ENCODE measurements at places on chromosomes 3 and 15.

- DNase-seq, result no peak
Observed at GRCh38 chr15:64044300-64045100, 1.8 kb downstream of the DAPK2 start.

GRCh38 chr3:152742368-152743347 lies 92.3 kb upstream of the P2RY1 start:
- DNase-seq, result no peak

DNA sequence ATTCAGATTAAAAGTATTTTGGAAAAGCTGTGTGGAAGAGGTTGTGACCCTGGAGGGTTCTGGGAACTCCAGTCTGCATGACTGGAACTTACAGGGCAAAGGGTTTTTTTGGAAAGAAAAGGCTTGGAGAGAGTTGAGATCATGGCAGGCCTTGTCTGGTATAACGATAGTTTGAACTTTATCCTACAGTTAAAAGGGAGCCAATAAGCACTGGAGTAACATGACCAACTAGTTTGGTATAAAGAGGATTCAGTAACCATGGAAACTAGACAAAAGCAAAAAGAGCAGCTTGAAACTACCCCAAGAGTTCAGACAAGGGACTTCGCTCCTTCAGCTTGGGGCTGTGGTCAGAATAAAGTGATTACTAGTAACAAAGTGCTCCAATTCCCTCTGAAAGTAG lies 151.2 kb upstream of the TMCO5A start:
- DNase-seq, result no peak

GRCh38 chr3:67329358-67329757 lies 325.1 kb downstream of the SUCLG2 start:
- no peak for DNase-seq

DNA sequence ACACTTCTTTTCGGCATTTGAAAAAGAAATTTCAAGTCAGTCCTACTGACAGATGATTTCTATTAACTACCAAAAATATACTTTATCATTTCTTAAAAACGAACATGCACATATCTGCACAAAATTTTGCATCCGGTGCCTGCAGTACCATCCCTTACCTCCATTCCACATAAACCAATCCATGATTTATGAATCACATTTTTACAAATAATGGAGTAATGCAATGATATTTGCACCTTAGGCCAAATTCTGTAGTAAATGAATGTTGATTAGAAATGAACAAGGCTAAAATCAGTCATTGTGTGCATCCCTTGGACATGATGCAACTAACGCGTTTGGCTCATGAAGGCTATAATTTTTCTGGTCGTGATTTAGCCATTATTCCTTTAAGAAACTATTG lies 46.5 kb downstream of the ROBO2 start:
- DNase-seq, result no peak

DNA sequence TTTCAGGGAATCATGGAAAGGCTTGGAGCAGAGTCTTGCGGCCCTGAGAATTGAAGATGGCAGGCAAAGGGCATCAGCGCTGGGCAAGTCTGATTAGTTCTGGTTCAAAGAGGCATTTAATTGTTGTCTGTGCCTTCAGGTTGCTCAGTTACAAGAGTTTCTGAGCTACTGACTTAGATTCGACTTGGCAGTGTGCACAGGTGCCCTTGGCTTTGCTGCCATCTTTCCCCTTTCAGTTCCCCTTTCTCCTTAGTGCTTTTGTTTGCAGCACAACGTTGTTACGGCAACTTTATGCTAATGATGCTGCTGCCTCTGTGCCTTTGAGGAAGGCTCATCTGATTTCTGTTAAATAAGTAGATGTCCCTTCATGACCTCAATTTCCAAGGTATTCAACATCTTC lies 12.5 kb downstream of the P2RY14 start:
- no peak for DNase-seq

GRCh38 chr3:143222505-143222904 lies 102.9 kb downstream of the CHST2 start:
- DNase-seq, result no peak

DNA sequence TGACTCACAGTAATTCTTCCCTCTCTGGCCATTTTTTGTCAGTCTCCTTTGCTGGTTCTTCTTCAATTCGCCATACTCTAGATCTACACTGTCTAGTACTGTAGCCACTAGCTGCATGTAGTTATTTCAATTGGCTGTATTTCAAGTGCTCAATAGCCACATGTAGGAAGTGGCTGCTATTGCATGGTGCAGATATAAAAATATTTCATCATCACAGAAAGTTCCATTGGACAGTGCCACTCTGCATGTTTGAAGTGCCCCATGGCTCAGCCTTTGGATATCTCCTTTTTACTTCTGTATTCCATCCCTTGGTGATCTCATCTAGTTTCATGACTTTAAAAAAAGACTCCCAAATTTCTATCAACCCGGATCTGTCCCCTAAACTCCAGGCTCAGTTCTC lies 22.1 kb downstream of the PPP2R3A start:
- no peak for DNase-seq

- DNase-seq, result no peak
Observed at GRCh38 chr3:47266709-47267489, 15.7 kb downstream of the KIF9 start.

DNA sequence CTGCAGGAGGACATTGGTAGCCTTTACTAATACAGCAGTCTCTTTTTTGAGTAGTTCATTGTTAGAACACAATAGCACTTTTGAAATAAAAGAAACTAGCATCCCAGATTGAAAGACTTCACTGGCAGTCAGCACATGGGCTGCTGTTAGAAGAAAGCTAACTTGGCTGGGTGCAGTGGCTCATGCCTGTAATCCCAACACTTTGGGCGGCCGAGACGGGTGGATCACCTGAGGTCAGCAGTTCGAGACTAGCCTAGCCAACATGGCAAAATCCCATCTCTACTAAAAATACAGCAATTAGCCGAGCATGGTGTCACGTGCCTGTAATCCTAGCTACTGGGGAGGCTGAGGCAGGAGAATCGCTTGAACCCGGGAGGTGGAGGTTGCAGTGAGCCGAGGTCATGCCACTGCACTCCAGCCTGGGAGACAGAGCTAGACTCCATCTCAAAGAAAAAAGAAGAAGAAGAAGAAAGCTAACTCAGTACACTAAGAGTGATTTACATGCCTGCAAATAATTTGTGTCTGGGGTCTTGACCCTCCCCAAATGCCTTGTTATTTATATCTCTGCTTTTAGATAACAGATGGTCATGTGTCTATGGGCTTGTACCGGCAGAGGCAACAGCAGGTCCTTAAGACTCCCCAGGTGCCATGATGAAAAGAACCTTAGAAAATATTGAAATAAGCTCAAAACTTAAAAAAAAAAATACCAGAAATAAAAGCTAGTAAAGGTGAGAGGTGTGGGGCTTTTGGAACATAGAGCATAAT lies 9.7 kb downstream of the TPM1 start:
- no peak for DNase-seq

DNA sequence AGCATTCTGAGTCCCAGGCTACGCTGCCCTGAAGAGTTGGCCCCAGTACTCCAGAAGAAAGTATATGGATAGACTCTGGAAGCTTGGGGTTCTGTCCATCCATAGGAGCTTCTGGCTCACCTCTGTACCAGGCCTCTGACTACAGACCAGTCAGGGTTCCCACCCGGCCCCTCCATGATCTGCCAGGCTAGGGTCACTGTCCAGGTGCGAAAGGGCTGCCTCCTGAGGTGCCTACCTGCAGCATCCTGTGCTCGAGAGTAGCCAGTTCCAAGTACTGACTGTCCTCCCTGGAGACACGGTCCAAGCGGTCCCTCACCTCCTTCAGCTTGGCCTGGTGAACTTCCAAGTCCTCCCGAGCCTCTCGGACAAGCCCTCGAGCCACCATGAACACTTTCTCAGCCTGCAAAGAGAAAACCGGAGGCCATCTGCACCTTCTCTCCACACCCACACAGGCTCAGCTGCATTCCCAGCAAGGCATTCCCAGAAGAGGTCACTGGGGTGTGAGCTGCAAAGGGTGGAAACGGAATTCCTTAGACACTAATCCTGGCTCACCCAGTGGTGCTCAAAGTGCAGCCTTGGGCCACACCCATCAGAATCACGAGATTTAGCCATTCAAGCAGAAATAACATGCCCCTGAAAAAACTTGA lies 3.7 kb upstream of the PLXNB1 start:
- peak; percentile 1 for DNase-seq

DNA sequence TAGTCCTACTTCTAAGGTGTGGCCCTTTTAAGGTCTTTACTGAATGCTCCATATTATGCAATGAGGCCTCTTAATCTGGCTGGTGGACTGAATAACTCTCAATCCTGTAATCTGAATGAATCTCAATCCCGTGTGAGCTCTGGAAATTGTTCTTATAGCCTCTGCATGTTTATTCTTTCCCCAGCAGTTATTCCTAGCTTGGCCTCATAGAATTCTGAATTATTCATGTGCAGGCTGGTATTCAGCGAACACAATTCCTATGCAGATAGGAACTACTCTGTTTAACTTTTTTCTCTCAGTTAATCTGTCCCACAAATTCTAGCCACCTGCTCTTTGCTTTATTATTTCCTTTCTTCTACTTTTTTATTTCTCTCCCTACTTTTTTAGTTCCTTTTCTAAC lies 44.3 kb upstream of the XRN1 start:
- no peak for DNase-seq

GRCh38 chr3:108200578-108200977 lies 21.6 kb downstream of the IFT57 start:
- DNase-seq, result no peak

- DNase-seq, result no peak
Observed at GRCh38 chr3:128784232-128784631, 58.2 kb downstream of the RAB7A start.

DNA sequence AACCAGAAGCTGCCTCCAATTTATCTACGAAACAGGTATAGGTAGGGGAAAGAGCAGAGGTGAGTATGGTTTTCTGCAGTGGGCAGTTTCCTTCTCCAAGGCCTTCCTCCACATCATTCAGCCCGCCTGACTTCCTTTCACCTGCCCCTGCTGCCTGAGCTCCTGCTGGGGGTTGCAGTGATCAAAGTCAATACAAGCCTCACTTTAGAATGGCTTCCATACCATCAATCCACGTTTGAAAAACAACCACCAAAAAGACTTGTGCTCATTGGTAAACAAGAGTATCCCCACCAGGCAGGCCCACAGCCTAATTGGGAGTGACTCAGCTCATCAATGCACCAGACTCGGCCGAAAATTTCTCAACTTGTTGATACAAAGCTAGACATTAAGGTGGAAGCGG lies 159.9 kb downstream of the MAGI1 start:
- DNase-seq, result no peak

DNA sequence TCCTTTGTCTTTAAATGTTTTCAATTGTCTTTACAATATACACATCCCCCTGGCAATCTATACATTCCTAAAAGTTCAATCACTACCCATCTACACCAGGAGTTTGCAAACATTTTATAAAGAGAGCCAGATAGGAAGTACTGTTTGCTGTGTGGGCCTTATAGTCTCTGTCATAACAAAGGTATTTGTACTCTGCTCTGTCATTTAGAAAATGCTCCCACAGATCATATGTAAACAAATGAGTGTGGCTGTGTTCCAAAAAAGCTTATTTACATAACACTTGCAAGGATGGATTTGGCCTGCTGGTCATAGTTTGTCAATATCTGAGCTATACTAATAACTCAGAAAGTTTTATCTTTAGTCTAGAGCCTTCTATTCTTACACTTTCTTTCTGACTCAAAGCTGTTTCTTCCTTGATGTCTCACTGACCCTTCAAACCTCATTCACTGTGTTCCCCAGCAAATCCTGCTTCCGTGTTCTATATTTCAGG lies 511.9 kb downstream of the GBE1 start:
- DNase-seq, result no peak

DNA sequence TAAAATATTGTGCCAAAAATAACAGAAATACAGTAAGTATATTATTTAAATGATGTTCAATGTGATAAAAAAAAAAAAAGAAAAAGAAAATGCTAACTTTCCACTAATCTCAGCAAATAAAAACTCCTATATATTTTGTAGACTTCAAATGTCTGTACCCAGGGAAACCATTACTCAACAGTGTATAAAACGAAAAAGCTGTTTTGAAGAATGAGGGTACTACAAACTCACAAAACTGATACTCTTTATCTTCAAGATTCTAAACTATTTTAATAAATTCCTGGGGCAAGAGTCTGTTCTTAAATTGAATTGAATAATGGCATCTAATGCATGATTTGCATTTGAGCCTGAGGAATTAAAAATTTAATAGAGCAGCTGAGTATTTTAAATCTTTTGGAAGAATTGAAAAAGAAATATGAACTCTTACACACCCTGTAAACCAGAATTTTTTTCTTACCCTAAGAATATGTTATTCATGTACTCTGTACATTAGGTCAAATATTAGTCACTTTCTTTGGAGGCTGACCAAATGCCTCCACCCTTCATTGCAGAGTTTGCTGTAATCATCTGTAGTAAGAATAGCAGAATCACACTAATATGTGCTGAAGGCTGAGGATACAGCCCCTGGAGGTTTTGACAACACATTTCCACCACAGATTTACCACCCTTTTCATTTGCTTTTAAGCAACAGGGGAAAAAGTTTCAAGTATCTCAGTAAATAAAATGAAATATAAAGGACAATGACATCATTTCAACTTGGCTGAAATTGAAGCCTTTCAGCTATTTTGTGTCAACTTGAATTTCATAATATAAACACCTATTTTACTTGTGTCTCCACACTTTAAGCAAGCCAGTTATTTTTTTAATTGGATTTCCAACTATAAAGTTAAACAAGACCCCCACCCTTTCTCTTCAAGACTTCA lies 79.7 kb downstream of the FBN1 start:
- no peak for DNase-seq

DNA sequence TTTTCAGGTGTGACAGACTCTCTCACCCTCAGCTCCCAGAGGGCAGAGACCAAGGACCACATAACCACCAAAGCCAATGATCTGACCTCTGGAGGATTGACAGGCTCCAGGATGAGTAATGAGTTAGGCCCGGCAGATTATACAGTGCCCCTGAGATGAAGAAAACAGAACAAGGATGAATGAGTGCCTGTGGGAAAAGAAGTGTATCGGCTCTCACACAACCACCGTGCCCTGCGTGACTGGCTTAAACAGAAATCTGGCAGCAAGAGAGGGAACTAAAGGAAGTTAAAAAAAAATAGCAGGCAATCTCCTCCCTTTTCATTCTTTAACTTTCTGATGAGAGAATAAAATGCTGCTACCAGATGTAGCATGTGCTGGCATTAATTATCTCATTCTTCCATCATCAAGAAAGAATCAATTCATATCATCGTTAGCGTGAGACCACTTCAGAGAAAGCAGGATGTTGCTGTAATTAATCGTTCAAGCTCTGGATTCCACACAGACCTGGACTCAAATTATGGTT lies 227.5 kb upstream of the COL8A1 start:
- no peak for DNase-seq

DNA sequence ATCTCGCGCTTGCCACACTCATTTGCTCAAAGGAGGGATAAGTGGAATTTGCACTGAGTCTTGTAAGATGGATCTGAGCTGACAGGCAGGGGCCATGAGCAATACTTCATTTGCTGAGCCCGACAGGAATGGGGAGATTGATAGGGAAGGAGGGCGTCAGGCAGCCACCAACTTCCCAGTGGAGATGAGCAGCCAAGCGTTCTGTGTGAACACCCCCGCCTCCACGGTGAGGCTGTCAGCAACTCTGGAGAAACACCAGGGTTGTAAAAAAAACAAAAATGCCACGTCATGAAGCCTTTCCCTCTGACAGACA lies 36.8 kb downstream of the TLE3 start:
- DNase-seq, result no peak

GRCh38 chr3:124846189-124846588 lies 41.0 kb downstream of the ITGB5 start:
- no peak for DNase-seq
